SW480 (cell line): ENCODE measurements at places on chromosomes 2 and 18.

DNA sequence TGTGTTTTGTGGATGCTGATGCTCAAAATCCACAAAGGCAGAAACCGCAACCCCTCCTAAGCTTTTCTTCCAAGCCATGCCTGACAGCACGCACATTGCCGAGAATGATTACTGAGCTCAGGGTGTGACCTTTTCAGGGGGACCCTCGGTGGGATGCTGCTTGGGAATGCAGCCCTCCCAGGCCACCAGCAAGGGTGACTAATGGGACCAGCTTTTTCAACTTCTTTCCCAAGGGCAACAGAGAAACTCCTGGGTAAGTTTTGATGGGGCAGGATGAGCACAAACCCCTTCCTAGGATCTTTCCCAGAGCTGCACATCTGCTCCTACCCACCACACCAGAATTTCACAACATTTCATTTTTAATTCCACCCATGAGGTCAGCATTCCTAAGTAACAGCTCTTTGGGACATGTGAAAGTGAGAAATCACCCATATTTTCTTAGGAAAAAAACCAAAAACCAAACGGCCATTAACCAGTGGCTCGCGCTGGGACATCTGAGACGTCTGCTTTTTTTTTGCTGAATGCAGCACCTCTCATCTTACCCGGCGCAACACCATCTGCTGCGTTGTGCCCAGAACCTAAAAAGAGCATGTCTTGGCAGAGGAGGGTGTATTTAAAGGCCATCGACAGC is 119.0 kb downstream of the ARL4C start:
- no peak for DNase-seq

DNA sequence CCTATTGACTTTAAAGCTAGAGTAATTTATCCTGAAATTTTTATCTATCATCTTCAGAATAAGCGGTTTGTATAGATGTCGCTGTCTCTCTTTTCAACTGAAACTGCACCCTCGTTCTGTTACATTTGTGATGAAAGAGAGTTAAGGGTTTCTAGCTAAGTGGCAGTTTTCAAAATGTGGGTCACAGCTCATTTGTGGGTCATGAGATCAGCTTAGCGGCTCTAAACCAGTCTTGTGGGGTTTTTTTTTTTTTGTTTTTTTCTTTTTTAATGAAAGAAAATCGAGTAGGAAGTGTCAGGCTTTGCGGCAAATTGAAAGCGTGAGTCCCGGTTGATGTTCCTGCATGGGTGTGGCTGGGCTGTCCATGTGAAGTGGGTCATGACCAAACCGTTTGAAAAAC is 31.2 kb downstream of the SALL3 start:
- no peak for DNase-seq

- no peak for DNase-seq
Measured at GRCh38 chr2:238492840-238493239, 66.1 kb downstream of the ASB1 start.

DNA sequence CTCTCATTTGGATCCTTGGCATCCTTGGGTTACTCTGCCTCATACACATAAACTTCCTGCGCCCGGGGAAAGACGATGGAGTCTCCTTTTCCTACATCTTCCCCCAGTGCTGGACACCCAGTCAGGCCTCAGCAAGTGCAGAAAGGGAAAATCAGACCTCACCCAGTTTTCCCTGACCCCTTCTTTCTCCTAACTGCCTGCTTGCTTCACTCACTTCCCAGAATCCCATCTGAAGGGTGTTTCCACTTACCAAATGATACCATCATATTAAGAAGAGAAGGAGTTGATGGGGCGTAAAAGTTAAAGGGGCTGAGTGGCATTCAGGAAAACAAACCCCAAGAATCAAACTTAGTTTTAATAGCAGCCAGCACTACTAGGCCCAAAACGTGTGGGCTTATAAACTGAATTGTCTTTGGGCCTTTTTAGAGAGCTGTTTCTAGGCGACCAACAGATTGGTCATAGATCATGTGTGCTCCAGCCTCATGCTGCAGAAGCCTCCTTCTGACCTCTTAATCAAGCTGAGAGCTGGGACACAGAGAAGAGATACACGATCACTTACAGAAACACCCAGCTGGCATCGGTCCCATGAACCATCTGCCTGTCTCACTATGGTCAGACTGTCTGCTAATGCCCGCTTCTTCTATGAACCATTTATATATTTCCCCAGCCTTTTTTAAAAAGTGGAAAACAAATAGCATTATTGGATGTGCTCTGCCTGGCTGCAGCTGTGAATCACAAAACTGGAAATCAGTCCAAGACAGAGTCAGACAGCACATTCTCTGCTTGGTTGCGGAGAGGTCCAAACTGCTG is 165.7 kb upstream of the SLC14A2 start:
- DNase-seq: no peak

- no peak for DNase-seq
Measured at GRCh38 chr2:16437189-16437588, 228.4 kb downstream of the CYRIA start.

DNA sequence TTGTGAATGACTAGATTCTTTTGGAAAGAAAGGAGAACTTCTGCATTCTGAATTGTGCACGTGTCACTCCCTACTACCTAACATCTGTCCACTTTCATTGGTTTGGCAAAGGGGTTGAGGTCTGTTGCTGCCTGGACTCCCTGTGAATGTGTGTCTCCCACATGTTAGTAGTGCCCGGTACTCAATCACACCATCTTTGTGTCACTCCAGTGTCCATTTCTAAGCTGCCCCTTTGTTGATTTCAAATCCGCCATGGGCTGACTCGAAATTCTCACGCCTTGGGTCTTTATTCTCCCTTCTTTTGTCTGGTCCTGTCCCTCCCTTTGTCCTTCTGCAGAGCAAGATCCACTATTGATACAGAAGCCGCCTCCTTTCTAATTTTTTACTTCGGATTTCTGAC is 7.5 kb downstream of the DPYSL5 start:
- no peak for DNase-seq

GRCh38 chr2:1799174-1799573 is 54.9 kb upstream of the PXDN start:
- DNase-seq: no peak

DNA sequence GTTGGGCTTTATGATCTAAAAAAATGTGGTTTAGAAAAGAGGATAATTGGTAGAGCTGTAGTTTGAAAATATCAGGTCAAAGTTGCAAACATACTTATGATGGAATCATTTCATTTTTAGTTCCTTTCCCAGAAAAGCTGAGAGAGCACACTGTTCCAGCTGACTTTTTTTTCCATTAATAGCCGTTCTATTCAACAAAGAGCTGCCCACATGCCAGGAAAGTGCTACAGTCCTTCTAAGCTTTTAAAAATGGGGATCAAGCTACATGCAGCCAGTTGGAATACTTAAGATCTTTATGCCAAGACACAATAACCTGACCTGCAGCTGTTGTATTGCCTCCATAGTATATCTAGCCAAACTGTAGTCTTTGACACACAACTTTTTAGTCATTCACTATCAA is 111.5 kb downstream of the GALNT3 start:
- no peak for DNase-seq

DNA sequence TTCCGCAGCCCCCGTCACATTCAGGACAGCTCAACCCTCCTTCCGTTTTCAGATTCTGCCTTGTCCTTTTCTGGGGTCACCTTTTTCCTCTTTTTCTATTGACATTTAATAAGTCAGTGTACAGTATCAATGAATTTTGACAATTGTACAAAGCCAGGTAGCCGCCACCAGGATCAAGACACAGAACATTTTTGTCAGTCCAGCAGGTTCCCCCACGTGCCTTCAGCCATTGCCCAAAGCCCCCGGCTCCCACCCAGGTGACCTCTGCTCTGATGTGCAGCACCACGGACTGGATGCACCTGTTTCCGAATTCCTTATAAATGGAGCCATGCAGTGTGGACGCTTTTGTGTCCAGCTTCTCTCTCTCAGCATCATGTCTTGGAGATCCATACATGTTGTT is 30.0 kb downstream of the CROCC2 start:
- DNase-seq: no peak

GRCh38 chr2:161088658-161089350 is 71.4 kb upstream of the TANK start:
- no peak for DNase-seq

DNA sequence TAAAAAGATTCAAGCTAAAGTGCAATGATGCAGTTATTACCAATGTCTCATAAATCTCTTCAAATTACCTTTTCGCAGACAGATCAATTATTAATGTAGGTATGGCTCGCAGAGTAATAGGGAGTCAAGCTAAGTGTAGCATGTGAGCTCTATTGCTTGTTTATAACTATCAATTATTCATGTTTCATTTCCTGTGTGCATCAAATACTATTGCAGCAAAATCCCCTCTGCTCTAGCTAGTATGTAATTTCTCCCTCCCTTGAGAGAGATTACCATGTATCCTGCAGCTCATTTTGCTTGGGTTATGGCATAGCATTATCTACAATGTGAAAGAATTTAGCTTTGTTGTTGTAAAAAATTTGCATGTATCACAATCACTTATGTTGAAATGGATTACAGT is 65.6 kb upstream of the SCN1A start:
- no peak for DNase-seq

DNA sequence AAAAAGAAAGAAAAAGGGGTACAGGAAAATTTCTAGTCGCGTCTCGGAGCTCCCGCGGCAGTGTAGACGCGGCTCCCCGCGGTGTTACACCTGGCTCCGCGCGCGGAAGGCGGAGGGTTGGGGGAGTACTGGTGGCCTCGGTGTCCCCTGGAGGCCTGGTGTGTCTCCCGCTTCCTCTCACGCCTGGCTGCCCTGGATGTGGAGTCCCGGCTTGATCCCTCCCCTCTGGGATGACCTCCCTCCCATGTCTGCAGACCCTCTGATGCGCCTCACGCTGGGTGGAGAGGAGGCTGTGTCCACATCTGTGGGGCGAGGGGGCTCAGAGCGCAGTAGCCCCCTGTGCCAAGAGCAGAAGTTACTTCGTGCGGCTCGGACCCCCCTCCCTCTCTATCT is 1.2 kb downstream of the KIF5C start:
- no peak for DNase-seq

- DNase-seq: no peak
Measured at GRCh38 chr2:154374416-154374815, 324.1 kb upstream of the KCNJ3 start.

DNA sequence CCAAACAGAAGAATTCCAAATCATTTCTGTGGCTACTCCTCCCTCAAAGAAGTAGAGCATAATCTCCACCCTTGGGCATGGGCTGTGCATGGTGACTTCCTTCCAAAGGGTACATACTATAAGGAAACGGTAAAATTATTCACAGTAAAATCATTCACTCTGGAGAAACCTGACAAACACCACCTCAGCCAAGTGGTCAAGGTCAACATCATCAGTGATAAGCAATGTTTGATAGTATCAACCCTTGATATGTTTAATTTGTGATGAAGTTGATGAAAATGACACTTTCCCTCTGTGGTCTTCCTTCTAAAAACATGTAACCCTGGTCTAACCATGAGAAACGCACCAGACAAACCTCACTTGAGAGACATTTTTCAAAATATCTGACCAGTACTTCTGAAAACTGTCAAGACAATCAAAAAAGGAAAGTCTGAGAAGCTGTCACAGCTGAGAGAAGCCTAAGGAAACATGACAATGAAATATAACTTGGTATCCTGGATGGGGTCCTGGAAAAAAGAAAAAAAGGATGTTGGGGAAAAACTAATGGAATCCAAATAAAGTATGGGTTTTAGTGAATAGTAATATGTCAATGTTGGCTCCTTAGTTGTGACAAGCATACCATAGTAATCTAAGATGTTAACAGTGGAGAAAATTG is 9.4 kb upstream of the TXNDC2 start:
- DNase-seq: no peak

DNA sequence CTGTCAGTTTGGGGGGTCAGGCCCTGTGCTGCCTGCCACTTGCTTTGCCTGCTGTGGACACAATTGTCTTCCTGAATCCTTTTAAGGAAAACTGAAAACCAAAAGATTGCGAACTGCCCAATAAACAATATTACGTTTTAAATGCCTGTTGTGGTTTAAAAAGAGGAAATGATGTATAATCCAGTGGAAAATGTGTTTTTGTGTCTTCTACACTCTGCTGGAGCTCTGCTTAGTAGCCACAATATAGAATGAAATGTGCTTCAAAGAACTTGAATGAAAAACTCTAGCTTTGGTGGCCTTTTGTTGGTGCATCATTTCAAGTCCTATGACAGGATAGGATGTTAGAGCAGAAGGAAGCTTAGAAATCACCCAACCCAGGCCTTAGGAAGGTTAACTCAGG is 23.2 kb upstream of the CABYR start:
- DNase-seq: no peak

DNA sequence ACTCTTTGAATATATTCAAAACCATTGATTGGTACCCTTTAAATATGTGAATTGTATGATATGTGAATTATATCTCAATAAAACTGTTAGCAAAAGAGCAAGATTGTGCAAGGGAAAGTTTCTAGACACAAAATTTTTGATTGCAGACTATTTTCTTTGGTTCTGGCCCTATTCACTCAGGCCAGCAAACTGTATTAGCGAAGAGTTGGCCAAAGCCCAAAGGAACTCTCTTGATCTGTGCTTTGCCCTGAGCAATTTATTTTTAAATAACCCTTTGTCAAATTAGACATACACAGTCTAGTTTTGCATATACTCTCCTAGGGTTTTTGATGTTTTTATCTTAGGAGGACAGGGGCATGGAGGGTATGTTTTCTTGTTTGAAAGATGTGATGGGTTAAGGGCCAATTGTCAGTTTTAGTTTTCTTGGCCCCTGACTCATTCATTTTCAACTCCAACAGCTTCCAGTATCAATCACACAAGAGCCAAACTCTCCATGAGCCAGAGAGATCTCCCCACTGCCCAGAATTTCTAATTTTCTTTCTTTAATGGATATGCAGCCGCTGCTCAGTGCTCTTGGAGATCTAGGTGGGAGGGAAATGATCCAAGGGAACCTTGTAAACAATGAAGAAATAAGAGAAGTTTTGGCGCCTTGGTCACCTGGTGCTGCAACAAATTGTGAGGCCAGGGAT is 231.5 kb downstream of the SRBD1 start:
- DNase-seq: no peak

DNA sequence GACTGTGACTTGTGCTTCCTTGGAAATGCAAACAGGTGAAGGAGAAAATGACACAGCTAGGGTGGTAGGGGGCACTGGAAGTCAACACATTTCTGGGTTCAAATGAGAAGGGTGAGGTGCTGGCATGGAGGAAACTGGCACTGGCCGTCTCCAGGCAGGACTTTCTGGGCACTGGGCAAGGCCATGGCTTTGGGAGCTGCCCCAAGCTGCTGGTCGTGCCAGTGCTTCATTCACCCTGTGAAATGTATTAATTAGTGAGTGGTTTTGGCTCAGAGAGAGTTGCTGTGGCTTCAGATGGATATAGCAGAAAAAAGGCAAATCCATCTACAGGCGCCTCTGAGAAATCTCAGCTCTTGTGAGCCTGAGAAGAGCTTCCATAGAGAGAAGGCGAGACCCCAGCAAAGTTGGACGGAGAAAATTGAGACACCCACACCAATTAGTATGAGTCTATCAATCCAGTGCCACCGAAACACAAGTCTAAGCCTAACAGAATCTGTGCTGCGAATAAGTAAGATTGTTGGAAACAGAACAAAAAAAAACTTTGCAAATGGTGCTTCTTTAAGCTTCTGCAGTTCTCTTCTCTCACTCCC is 202.1 kb upstream of the TNP1 start:
- no peak for DNase-seq

GRCh38 chr2:36618381-36618780 is 20.4 kb upstream of the FEZ2 start:
- DNase-seq: peak; percentile 75
